ENCODE measurements at places on chromosomes 7 and 10.

DNA sequence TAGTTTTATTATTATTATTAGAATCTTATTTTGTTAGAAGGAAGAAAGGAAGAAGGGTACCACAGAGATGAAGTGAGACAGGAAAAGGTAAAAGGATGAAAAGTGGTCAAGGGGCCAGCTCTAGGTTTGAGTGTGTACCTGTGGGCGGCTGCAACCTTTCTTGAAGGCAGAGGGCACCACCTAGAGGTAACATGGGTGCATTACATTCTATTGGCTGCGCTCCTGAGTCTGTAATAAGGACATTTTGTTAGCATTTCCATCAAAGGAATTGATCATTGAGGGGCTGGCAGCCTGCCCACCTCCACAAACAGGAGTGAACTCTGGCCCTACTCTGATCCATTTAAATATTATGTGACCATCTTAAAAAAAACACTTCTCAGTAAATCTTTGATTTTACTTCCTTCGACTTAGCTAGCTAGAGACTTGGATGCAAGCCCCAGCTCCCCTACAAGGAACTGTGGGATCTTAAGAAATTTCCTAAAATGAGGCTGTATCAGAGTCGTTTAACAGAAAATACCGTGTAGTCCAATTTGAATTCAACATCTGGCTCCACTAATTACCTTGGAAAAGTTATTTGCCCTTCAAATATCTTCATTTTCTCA lies 610.4 kb downstream of the IPMK start:
- DNase-seq = no peak

DNA sequence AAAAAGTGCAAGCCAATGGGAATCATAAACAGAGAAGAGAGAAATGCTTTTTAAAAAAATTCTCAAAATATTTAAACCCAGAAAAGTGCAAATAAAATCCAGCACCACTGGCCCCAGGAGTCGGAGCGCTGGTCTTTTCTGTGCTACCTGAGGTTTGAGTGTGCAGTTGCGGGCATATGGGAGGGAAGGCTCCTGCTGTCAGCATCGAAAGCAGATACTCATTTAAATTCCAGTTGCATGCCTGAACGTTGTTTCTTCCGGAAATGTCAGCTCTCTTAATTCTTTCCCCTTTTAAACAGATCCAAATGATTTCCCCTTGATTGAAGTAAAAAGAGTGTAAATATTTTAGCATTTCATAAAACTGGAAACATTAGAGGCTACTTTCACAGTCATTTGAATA lies 240.5 kb upstream of the GPR26 start:
- DNase-seq = no peak

- no peak for DNase-seq
These were observed 189.9 kb downstream of the PPP1R9A start for GRCh38 chr7:95097291-95097690.

DNA sequence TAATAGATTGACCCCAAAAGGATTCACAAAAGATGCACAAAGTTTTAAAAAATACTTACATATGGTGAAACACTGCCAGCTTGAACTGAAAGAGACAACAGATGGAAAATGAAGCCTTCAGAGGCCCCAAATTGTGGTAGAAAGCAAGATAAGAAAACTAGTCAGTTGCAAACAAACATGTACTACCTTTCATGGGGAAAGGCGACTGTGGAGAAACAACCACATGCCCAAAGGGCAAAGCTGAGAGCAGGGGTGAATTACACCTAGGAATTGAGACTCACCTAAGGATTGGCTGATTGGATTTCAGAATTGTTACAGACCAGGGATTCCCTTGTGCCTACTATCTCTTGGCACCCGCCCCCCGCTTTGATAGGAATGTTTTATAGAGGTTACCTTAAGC lies 13.1 kb downstream of the EPC1 start:
- DNase-seq = no peak

Measured in stimulated activated CD8-positive, alpha-beta memory T cell treated with anti-CD3 and anti-CD28 coated beads, Interleukin-15, amount 100 ng/mL, for 4 hours (primary cell).